ENCODE measurements at places on chromosomes 12 and 14. TPM values are rescaled to one million over a fixed set of nuclear protein-coding genes. Genes with fewer than 3 reads are reported as not detected.

The PTGDR gene
- not detected for total RNA-seq

The SSPN gene
- 9.8 TPM for total RNA-seq

The P2RX7 gene
- 16.7 TPM for total RNA-seq

The TSHR gene
- total RNA-seq, result not detected

The ARMH4 gene
- 6.3 TPM for total RNA-seq

The KRT73 gene
- total RNA-seq, result not detected

The PARP11 gene
- 5.4 TPM for total RNA-seq

The KLHL33 gene
- total RNA-seq, result 1.5 TPM

The ALX1 gene
- not detected for total RNA-seq

The MDM2 gene
- total RNA-seq, result 240 TPM

The GRIN2B gene
- not detected for total RNA-seq

The CKAP4 gene
- 132 TPM for total RNA-seq

The LRP1-AS gene
- total RNA-seq, result not detected

The SYCP3 gene
- total RNA-seq, result 0.26 TPM

The PAPLN gene
- 9.5 TPM for total RNA-seq

The SLC6A15 gene
- total RNA-seq, result 0.99 TPM

The OGFOD2 gene
- 9.6 TPM for total RNA-seq

The FOXN4 gene
- total RNA-seq, result not detected

The AMDHD1 gene
- total RNA-seq, result 0.33 TPM

The TRPV4 gene
- total RNA-seq, result 0.51 TPM

The SYNDIG1L gene
- total RNA-seq, result not detected

The MANSC1 gene
- 1.3 TPM for total RNA-seq

The C12orf50 gene
- total RNA-seq, result under 0.01 TPM

The PNP gene
- total RNA-seq, result 6.9 TPM

The PTPN6 gene
- total RNA-seq, result 0.26 TPM

The CDKN1B gene
- total RNA-seq, result 50.9 TPM

The OAS2 gene
- total RNA-seq, result 2.3 TPM

The CPNE6 gene
- not detected for total RNA-seq

The TAOK3 gene
- total RNA-seq, result 41.6 TPM

The FERMT2 gene
- total RNA-seq, result 128 TPM

The CLEC2D gene
- 5.1 TPM for total RNA-seq

The C12orf42 gene
- not detected for total RNA-seq

The SLC5A8 gene
- not detected for total RNA-seq

The RAD51B gene
- total RNA-seq, result 13.1 TPM

The BICDL1 gene
- total RNA-seq, result not detected

The ZBTB1 gene
- 45.7 TPM for total RNA-seq

The GPR68 gene
- 0.26 TPM for total RNA-seq

The CCER1 gene
- total RNA-seq, result not detected

The GPHB5 gene
- not detected for total RNA-seq

The MARCHF9 gene
- 3.8 TPM for total RNA-seq

The GPR162 gene
- 11.8 TPM for total RNA-seq

The BCL2L2 gene
- 17.2 TPM for total RNA-seq

The ACSM4 gene
- total RNA-seq, result not detected

The NXPH4 gene
- 0.50 TPM for total RNA-seq

The NUP107 gene
- 24.6 TPM for total RNA-seq

The SERPINA1 gene
- under 0.01 TPM for total RNA-seq

The MORN3 gene
- 0.77 TPM for total RNA-seq

The KLRB1 gene
- not detected for total RNA-seq

The RNASE4 gene
- total RNA-seq, result 20.0 TPM

The IRAK4 gene
- 20.0 TPM for total RNA-seq

The MRPL51 gene
- total RNA-seq, result 118 TPM

The LYZ gene
- total RNA-seq, result 0.17 TPM

The PSMA3 gene
- total RNA-seq, result 80.1 TPM

The CALCOCO1 gene
- 116 TPM for total RNA-seq

Data from fibroblast of lung (primary cell).